ENCODE measurements at places on chromosomes 3 and 15. TPM values are rescaled to one million over a fixed set of nuclear protein-coding genes. Genes with fewer than 3 reads are reported as not detected.

Gene CELSR3
- 2.7 TPM for total RNA-seq

Gene FOXB1
- total RNA-seq, result not detected

Gene CCNDBP1
- total RNA-seq, result 47.7 TPM

Gene FANCD2OS
- total RNA-seq, result not detected

Gene SERPINI2
- total RNA-seq, result not detected

Gene FAM43A
- 1.8 TPM for total RNA-seq

Gene ZNF662
- total RNA-seq, result 1.0 TPM

Gene CXCR6
- total RNA-seq, result not detected

Gene ZNF860
- 0.17 TPM for total RNA-seq

Gene IQCF5
- not detected for total RNA-seq

Gene CCDC13
- total RNA-seq, result 1.2 TPM

Gene ZDHHC3
- 53.2 TPM for total RNA-seq

Gene CCR3
- not detected for total RNA-seq

Gene P2RY14
- not detected for total RNA-seq

Gene GOLGA6C
- total RNA-seq, result not detected

Gene UROC1
- not detected for total RNA-seq

Gene SLC7A14
- 0.34 TPM for total RNA-seq

Gene SRGAP3
- total RNA-seq, result 1.2 TPM

All from bronchus fibroblast of lung (primary cell).